ENCODE measurements at places on chromosomes 2 and 18.

DNA sequence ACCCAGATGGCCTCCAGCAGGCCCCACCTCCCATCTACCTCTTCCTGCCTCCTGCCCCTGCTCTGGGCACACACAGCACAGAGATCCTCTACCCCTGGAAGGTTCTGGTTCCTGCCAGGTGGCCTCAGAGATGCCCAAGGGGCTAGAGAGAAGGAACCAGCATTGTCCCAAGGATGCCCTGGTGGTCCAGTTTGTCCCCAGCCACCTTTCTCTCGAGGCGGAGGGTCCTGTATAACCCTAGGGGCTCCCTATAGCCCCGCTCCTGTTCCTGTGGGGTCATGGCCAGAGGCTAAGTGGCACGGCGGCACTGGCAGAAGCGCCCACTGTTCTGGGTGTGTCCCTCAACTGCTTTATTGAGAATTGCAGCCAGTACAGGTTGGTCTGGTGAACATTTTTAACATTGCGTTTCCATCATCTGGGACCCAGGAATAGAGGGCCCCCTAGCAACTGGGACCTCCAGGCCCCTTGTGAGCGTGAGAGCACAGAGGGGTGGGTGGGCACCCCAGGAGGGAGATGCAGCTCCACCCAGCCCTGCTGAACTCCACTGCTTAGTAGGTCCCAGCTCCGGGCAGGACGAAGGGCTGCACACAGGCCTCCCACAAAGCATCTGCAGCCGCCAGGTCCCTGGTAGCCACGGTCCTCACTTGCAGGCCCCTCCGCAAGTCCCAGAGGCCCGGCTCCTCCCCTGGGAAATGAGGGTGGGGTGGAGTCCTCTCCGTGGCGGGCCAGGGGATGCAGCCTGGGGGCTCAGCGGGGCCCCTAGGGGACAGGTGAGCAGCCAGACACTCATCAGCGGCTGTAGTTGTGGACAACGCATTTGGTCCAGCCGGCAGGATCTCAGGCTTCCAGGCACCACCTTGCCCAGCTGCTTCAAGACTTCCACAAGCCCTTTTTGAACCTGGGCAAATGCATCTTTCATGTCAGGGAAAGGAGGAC, 33.1 kb downstream of the GPC1 start:
- no peak for DNase-seq

- no peak for DNase-seq
These were observed 92.0 kb downstream of the NDUFA10 start for GRCh38 chr2:239932881-239933735.

DNA sequence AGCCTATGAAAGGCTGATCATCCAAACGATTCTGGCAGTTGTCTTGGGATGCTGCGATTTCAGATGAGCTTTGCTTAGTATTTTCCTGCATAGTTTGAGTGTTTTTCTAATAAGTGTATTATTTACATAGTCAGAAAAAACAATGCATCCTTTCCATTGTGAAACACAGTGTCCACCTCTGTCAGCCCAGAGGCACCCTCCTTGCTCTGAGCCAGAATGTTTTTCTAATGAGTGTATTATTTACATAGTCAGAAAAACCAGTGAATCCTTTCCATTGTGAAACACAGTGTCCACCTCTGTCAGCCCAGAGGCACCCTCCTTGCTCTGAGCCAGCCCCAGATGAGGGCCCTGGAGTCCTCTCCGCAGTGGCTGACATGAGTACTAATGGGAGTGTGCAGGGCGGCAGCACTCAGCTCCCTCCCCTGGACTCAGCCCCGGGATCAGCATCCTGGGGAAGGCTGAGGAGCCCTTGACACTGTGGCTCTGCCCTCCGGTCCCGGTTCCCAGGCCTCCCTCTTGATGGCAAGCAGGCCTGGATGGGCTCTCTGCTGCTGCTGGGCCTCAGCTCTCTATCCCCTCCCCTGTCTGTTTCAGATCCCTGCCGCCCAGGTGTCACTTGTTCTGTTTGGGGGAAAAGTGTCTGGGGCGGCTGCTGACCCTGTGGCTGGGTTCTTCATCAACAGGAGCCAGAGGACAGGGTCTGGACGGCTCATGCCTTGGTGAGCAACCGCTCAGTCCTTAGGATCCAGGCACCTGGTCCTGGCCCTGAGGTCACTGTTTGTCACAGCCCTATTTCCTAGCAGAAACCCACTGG, 5.9 kb downstream of the MFSD2B start:
- DNase-seq = peak; percentile 93

GRCh38 chr2:23600346-23600745, 215.4 kb downstream of the KLHL29 start:
- no peak for DNase-seq

DNA sequence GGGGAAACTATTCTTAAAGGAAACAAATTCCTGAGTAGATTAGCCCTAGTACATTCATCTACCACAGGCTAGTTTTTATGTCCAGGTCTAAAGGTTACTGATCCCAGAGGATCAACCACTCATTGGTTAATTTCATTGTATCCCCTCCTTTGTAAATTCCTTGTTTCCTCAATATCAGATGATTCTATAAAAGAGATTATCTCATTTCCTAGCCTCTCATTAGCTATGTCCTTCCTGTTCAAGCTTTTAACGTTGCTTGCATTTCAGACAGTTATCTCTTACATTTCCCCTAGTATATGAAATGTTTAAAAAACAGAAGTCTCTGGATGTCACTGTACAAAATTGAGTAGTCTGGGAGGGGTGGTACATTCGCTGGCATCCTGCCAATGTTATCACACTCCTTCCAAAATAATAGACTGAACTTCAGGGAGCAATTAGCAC, 24.2 kb upstream of the ARMC9 start:
- DNase-seq = no peak

DNA sequence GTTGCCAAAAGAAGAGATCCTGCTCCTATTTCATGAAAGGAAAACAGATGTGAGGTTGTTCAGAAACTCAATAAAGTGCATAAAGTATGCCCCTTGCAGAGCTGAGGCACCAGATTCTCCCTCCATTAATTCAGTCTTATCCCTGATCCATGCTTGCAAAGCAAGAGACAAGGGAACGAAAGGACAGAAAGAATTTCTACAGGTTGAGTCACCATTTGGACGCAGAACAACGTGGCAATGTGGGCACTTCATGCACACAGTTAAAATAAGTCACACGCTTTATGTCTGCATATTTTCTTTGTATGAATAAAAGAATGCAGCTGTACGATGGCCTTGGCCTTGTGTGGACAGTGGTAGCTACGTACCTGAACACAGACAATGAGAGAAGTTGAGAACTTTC, 321.7 kb upstream of the REV1 start:
- DNase-seq = peak; percentile 94

GRCh38 chr2:232588680-232589585, 38.4 kb downstream of the EIF4E2 start:
- peak; percentile 77 for DNase-seq

GRCh38 chr18:12943215-12943614, 4.6 kb upstream of the SEH1L start:
- peak; percentile 17 for DNase-seq

- DNase-seq = no peak
These were observed 24.7 kb upstream of the KCNG2 start for GRCh38 chr18:79772865-79773696.

- no peak for DNase-seq
These were observed 115.0 kb upstream of the LGALSL start for GRCh38 chr2:64338910-64339500.

GRCh38 chr2:187372213-187372612, 75.8 kb downstream of the CALCRL start:
- DNase-seq = peak; percentile 91

GRCh38 chr18:35683021-35683420, 101.5 kb downstream of the GALNT1 start:
- DNase-seq = no peak

DNA sequence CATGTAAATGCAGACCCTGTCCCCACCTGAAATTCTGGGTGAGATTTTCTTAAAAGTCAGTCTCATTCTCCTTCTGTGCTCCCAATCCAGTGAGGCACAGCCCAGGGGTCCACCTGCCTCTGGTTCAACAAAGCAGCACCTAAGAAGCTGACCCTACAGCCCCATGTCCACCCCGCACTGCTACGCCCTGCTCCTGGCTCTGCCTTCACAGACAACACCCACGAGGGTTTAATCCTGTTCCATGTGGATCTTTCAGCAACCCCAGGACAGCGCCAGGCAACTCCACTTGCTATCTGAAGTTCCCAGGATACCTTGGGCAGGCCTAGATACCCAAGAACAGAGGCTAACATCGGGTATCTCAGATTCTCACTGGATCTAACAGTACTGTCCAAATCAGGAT, 44.9 kb downstream of the HDLBP start:
- DNase-seq = no peak

DNA sequence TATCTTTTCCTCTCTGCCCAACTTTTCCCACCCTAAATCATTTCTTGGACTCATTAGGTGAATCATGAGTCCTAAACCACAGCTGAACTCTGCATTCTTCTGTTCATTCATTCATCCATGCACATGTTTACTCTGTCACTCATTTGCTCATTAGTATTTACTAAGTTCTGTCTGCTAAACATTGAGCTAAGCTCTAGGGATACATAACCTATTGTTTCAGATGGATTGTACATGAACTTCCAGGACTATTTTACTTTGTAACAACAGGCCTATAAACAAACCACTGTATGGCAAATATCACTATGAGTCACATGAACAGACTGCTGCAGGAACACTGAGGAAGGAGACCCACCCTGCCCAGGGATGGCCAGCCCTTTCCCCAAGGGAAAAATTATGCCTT, 14.6 kb upstream of the DYNC2LI1 start:
- DNase-seq = peak; percentile 78

DNA sequence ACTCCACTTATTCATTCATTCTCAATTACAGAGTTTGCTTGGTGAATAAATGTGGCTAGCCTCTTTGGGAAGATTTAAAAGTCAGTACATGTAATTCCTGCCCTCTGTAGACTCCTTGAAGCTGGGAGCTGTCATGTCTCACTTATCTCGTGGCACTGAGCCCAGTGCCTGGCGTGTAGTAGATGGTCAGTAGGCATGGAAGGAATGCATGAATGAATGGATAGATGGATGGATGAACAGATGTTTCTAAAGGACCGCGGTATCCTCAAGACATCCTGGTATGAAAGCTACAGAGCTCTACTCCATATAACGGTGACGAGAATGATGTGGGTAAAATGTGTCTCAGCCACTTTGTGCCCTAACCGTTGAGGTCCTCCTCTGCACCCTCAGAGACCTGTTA, 83.0 kb downstream of the MARCO start:
- no peak for DNase-seq

- peak; percentile 43 for DNase-seq
These were observed 3.8 kb downstream of the SP3 start for GRCh38 chr2:173961346-173961705.

GRCh38 chr18:74868461-74868860, 270.8 kb downstream of the ZNF407 start:
- DNase-seq = no peak

GRCh38 chr18:57895182-57895581, 92.1 kb upstream of the ATP8B1 start:
- no peak for DNase-seq

- no peak for DNase-seq
These were observed 33.7 kb downstream of the OTOF start for GRCh38 chr2:26444236-26444635.

- DNase-seq = peak; percentile 44
These were observed 5.9 kb upstream of the ATP5MC3 start for GRCh38 chr2:175187378-175187777.

GRCh38 chr2:143933946-143934569, 585.9 kb downstream of the ZEB2 start:
- no peak for DNase-seq

DNA sequence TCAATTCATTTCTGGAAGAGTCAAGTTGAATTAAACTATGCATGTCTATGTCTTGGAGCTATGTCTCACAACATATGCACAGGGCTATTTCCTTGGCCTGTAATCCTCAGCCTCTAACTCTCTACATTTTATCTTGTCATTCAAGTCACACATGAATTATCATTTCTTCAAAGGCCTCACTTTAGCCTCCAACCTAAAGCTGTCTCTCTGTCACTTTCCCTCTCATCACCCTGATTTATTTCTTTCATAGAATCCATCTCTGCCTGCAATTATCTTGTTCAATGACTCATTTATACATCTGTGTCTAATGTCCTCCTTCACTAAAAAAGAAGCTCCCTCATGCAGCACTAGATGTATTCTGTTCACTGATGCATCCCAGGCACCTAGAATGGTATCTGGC, 614.2 kb upstream of the REG3G start:
- no peak for DNase-seq

GRCh38 chr2:120941571-120942120, 206.0 kb downstream of the GLI2 start:
- DNase-seq = no peak

GRCh38 chr2:109318150-109318948, 189.3 kb downstream of the SH3RF3 start:
- peak; percentile 98 for DNase-seq

DNA sequence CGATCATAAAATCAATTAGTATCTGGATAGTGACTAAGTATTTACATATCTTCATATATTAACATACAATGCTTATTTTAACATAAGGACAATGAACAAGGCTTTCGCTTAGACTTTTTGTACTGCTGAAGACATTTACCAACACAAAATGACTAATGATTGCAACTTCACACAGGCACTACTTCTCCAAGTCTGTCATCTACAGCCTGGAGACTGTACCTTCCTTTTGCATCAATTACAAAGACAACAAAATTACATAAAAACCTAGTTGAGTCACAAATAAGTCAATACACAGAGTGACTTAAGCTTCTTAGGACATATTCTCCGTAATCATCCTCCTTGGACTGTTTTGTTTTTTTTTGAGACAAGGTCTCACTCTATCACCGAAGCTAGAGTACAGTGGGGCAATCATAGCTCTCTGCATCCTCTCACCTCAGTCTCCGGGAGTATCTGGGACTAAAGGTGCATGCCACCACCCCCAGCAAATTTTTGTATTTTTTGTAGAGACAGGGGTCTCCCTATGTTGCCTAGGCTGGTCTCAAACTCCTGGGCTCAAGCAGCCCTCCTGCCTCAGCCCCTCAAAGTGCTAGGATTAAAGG, 15.9 kb downstream of the PUM2 start:
- no peak for DNase-seq

DNA sequence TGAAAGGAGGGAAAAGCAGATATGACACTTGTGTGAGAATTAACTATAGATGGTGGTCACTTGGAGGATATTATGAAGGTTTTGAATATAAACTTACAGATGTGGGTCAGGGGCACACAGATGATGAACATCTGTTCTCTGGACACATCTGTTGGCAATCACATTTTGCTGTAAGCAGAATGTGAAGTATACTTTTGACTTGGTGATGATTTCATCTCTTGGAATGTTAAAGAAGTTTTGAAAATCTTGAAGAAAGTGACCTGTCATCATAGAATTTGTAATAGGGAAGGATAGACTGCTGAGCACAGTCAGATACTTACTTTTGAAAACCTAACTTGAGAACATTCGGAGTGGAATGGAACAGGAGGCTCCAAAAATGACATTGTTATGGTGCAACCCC, 40.2 kb downstream of the PIKFYVE start:
- DNase-seq = peak; percentile 50

DNA sequence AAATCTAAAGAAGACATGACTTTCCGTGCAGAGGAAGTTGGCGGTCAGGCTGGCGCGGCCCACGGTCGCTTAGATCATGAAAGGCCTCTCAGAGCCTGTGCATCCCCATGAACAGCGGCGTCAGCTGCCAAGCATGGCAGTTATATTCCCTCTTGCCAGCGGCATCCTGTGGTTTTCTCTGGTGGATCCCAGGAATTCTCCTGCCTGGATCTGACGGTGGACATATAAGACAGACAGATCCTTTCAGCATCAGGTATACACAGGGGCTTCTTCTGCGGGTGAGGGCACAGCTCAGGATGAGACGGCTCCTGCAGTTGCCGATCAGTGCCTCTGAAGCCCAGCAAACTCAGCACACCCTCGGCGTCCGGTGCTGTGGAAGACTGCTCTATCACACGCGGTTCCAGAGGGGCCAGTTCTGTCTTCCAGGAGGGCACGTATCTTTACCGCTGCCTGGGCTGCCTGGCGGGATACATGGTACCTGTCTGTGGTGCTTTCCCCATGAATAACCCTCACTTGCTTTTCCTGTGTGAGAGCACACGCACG, 157.8 kb downstream of the LDLRAD4 start:
- DNase-seq = no peak

All from EH (cell line).